ENCODE measurements at places on chromosomes 3 and 15.

DNA sequence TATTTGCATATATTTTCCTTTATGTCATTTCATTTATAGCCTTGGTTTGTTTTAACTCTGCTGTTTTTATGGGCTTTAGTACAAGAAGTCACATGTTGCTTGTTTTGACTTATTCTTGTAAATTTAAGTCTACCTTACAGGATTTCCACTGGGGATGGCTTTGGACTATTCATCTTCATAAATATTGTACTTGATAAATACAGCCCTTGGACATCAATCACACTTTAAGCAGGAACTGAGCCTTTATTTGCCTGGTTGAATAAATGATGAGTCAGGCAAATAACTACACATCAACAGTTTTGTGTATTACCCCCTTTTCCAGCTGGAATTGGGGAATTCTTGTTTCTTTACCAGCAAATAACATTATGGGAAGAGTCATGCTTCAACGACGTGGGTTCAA, 286.0 kb downstream of the CNTN3 start:
- no peak for DNase-seq

DNA sequence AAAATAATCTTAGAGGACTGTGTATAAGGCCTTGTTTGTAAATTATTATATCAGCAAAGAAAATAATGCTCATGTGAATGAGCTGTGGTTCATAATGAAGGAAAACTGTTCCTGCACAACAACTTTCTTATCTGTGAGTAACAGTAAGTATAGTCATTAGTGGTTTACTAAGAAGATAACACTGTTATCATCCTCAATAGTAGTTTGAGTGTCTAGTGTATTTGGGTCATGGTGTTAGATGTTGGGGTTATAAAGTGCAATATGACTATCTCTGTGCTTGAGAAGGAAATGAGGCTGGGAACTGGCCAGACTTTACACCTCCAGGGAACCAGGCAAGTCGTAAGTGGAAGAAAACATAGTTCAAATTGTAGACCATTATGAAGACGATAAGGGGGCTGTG, 15.6 kb downstream of the VPS8 start:
- DNase-seq, result no peak

GRCh38 chr15:40953713-40954074, 423 bp downstream of the CHAC1 start:
- DNase-seq, result no peak

DNA sequence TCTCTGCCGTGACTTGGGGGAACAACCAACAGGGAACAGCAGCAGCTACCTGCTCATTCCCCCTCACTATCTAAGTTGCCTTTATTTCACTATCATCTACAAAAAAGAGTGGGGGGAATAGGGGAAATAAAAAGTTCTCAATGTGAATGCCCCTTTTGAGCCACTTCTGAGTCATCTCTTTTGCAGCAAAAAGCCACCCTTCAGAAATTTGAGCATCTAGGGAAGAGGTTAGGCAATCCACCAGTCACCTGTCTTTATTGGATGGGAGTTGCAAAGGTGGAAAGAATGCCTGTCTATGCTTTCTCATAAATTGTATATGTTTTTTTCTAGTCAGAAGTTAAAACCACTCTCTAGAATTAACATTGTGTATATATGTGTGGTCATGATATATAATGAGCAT, 41.1 kb downstream of the GPD1L start:
- DNase-seq, result no peak

DNA sequence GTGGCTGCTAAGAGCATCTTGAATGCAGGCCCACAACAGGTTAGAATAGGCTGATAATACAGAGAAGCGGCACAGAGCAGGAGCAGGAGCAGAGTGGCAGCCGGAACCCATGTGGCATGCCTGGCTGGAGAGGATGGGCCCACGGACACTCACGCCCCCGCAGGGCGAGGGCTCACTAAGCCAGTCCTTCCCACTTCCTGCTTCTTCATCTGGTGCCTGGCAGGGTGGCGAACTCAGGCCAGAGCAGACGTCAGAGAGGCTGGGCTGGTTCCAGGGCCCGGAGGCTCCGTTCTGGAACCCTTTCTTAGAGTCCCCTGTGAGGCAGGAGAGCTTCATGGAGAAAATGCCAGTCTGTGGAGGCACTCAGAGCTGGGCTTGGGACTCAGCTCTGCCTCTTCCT, 195.1 kb downstream of the NTRK3 start:
- DNase-seq, result no peak

DNA sequence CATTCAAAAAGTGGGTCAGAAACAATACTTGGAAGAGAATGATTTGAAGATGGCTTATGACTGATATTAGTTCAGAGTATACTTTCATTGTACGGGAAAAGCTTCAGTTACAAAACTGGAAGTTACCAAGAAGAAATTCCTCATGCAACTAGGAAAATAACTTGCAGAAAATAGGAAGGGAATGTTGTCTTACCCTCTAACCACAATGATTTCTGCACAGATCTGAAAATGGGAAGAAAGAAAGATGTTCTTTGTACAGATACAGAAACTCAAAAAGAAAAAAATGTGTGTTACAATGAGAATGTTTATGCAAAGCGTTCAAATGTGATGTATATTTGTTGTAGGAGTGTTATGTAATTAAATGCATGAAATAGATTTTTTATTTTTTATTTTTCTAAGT, 3.7 kb downstream of the ZNF280D start:
- DNase-seq, result no peak

DNA sequence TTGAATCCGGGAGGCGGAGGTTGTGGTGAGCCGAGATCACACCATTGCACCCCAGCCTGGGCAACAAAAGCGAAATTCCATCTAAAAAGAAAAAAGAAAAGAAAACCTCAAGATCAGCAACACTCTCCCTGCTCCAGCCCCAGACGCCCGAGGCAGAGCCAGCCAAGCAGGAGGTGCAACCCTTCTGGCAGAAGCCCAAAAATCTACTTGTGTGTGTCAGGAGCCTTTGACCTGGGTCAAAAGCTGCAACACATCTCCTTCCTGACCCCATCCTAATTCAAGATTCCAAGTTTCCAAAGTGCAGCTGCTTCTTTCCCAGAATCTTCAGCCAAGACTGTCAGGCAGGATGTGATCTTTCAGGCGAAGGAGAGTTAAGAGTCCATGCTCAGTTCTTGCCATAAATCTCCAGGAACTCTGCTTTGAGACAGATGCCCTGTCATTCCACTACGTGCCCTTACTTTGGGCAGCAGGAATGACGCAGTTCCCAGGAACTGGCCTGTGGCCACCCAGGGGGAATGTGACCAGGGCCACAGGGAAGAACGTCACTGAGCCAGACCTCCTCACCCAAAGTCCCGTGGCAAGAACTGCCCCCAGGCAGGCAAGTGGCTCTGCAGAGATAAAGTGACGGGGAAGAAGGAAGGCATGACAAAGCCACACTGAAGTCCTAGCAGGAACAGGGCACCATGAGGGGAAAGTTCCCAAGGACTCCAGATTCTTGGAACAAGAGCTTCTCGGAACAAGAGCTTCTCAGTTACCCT, 39.4 kb downstream of the SH3BP5 start:
- no peak for DNase-seq

- no peak for DNase-seq
Observed at GRCh38 chr15:51603002-51603401, 19.6 kb downstream of the DMXL2 start.

DNA sequence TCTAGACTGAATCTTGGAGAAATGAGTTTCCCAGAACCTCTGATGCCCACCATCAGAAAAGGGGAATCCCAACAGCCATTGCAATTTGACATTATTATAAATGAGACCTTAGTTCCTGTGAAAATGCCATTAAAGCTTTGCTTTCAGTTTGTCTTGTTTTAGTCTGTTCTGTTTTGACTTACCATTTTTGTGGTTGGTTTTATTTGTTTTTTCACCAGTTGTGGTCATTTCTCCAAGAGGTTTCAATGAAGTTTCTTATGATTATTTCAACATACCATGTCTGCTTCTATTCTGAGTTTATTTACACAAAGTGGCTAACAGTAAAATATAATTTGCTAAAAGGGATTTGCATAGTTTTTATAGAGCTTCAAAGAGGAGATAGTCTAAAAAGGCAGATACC, 175.0 kb upstream of the MCTP2 start:
- no peak for DNase-seq

GRCh38 chr3:52236424-52236886, 2.5 kb downstream of the TWF2 start:
- no peak for DNase-seq

DNA sequence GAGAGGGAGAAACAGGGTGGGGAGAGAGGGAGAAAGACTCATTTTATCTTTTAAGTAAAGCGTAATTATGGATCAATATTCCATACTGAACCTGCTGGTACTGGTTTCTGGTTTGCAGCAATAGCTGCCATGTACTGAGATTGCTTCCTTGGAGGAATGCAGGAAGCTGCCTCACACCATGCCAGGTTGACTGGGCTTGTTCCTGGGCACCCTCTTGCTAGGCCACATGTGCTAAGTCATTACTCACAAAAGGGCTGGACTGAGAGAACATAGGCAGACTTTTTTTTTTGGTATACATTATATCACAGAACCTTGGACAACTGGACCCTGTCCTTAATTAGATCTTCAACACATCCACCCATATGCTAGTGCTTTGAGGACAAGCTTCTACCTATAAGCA, 193.4 kb downstream of the ZNF621 start:
- no peak for DNase-seq

- DNase-seq, result no peak
Observed at GRCh38 chr3:171260466-171260865, 199.7 kb downstream of the TNIK start.

- no peak for DNase-seq
Observed at GRCh38 chr15:83926116-83926515, 272.2 kb downstream of the ADAMTSL3 start.

DNA sequence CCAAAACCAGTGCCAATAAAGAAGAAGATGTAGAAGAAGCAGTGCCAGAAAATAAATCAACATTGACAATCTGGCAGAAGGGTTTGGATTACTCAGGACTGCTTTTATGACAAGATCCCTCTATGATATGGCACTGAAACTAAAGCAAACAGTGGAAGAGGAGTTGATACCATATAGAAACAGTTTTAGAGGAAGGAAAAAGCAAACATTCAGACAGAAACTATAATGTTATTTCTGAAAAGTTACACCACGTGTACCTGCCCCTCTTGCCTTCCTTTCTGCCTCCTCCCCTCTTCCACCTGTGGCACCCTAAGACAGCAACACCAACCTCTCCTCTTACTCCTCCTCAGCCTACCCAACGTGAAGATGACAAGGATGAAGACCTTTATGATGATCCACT, 63.0 kb downstream of the SFMBT1 start:
- no peak for DNase-seq

DNA sequence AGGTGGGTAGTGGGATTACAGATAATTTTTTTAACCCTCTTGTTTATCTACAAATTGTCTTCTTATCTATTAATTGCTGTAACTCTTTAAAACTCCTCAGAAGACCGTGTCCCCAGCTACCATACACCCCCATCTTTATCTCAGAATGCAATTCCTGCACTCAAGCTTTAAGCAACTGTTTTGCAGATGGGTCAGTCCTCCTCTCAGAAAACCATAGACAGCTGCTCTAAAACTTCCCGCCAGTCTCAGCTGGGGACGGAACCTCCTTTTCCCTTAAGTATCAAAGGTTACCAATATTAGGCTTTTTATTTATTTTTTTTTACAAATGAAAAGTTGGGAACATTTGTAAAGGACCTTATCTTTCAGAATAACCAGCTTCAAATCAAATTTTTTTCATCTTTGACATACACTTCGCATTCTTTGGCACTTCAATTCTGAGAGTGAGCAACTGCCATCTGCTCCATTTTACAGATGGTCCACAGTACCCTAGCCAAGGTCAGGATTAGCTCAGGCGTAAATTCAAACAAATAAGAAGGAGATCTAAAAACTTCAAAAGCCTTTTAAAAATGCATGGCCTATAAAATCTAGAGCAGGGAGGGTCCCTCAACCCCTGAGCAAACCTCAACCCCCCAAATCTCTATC, 1.3 kb downstream of the GATM start:
- DNase-seq, result no peak

DNA sequence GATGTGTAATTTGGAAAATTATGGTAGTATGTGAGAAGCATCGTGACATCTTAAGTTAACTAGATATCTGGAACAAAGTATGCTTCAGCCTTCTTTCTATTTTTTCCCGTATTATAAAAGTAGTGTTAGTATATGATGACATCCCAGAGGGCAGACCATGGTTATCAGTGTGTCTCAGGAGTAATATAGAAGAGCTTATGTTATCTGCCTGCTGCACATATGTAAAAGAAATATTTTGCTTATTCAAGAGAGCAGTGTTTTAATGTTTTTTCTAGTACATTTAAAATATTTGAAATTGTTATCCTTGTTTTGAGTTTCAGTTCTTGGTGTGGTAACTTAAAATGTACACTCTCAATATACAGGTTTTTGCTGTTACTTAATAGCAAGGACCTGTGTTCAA, 24.1 kb downstream of the PLCL2 start:
- no peak for DNase-seq

- no peak for DNase-seq
Observed at GRCh38 chr3:75781079-75781745, 4.1 kb downstream of the ZNF717 start.

- no peak for DNase-seq
Observed at GRCh38 chr3:161852744-161853143, 356.1 kb downstream of the OTOL1 start.

GRCh38 chr15:79903626-79904025, 6.8 kb upstream of the MTHFS start:
- DNase-seq, result no peak

Measured in hepatic stellate cell (primary cell).